ENCODE measurements at places on chromosomes 2 and 18. TPM values are rescaled to one million over a fixed set of nuclear protein-coding genes. Genes with fewer than 3 reads are reported as not detected.
A peak's percentile ranks its signal among the peaks of the same experiment; 100 is the strongest.

DNA sequence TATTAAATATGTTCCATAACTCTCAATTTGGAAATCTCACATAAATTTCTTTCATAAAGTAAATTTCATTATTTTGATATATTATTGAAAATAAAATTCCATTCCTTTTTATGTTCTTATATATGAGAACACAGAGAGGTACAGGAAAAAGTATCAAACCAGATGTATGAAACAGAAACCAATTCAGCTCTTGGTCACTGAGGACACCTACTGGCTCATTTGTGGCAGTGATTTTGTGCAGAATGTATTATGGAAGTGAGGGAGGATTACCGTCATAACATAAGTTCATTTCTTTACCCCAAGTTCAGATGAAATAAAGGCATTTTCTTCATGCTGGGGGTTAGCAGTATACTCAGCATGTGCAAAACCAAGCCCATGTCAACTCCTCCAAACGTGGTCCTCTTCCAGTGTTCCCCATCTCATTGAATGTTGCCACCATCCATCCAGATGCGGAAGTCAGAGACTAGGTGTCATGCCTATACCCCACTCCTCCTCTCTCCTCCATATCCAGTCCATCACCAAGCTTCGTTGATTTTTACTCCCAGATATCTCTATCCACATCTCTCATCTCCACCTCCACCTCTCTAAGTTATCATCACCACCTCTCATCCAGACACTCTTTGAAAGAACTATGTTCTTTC lies 41.7 kb upstream of the MALL start:
- no peaks in the 10 kb centered on the region for H3K4me1 ChIP-seq
- H3K36me3 ChIP-seq = no peaks in the 10 kb centered on the region
- H3K4me3 ChIP-seq = no peak overlapping the region
- H3K27ac ChIP-seq = no peak overlapping the region

DNA sequence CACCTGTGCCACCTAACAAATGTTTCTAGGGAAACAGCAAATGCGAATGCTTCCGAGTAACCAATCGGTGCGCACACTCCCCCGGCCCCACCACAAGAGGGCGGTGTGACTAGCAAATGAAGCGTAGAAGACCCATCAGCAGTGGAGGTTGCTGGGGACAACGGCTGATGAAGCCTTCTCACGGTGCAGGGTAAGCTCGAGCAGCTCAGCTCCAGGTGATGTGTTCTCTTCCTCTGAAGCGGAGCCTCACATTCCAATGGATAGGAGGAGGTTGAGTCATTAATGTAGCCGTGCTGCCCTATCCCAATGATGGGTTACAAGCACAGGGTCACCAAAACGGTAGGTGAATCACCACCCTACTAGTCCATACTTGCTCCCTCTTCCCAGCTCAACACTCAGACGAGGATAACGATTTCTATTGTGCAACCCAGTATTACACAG lies 127.6 kb upstream of the TWIST2 start:
- H3K27ac ChIP-seq = no peak overlapping the region
- peak; percentile 63 for DNase-seq
- H3K4me3 ChIP-seq = no peak overlapping the region
- no peaks in the 10 kb centered on the region for H3K27me3 ChIP-seq

Gene TYMS
- 292 TPM for total RNA-seq

GRCh38 chr2:209872675-209873074 lies 101.0 kb downstream of the UNC80 start:
- H3K36me3 ChIP-seq = no peaks in the 10 kb centered on the region
- no peak overlapping the region for H3K4me3 ChIP-seq
- H3K27me3 ChIP-seq = no peaks in the 10 kb centered on the region
- DNase-seq = no peak
- no peaks in the 10 kb centered on the region for H3K4me1 ChIP-seq
- no peak overlapping the region for H3K27ac ChIP-seq

GRCh38 chr18:10995550-10995949 lies 153.8 kb downstream of the PIEZO2 start:
- H3K4me1 ChIP-seq = no peaks in the 10 kb centered on the region
- DNase-seq = no peak
- H3K27ac ChIP-seq = no peak overlapping the region
- no peaks in the 10 kb centered on the region for H3K36me3 ChIP-seq
- no peak overlapping the region for H3K4me3 ChIP-seq

- H3K4me3 ChIP-seq = no peak overlapping the region
- H3K36me3 ChIP-seq = no peaks in the 10 kb centered on the region
- no peak overlapping the region for H3K27ac ChIP-seq
- H3K27me3 ChIP-seq = peaks cover 5% of the 10 kb centered on the region
- peaks cover 2% of the 10 kb centered on the region for H3K4me1 ChIP-seq
These were observed 54.5 kb downstream of the FMNL2 start for GRCh38 chr2:152389483-152389882.

Gene RESP18
- total RNA-seq = not detected

- no peaks in the 10 kb centered on the region for H3K4me1 ChIP-seq
- H3K27me3 ChIP-seq = no peaks in the 10 kb centered on the region
- no peak for DNase-seq
- H3K36me3 ChIP-seq = no peaks in the 10 kb centered on the region
These were observed 154.8 kb downstream of the TMX3 start for GRCh38 chr18:68560128-68560527.

Gene AKAIN1
- not detected for total RNA-seq

Gene RNU2-63P
- 33.0 TPM for total RNA-seq

Gene IL36RN
- not detected for total RNA-seq

GRCh38 chr18:66105016-66105415 lies 354.2 kb downstream of the CDH7 start:
- no peaks in the 10 kb centered on the region for H3K36me3 ChIP-seq
- no peaks in the 10 kb centered on the region for H3K4me1 ChIP-seq
- H3K27me3 ChIP-seq = no peaks in the 10 kb centered on the region
- H3K4me3 ChIP-seq = no peak overlapping the region
- no peak for DNase-seq

DNA sequence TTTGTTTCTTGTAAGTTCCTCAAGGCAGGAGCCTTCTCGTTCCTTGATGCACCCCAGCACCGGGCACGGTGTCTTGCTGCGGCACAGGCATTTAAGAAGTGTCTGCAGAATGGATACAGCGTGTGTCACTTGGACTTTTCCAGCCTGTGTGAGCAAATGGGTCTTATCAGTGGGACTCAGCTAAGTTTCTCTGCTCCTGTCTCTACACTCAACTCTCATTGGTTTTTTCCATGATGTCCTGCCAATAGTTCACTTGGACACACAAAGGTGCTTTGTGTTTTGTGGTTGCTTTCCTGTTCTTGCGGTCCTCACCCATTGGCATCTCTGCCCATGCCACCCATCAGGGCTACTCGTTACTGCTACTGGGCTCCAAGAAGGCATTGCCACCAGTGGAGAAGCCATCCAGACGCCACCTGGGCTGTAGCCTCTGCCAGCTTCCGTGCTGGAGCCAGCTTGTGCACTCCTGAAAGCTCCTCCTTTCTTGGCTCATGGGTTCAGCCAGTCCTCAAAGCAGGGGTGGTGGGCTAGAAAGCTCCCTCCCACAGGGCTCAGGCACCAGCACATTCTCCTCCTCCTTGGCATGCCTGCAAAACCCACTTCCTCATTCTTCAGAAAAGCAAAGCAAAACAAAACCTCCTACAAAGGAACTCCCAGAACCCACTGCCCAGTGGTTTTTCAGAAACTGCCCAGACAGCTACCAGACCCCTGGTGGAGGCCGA lies 41.4 kb downstream of the IL1R2 start:
- H3K27ac ChIP-seq = no peak overlapping the region
- H3K36me3 ChIP-seq = no peaks in the 10 kb centered on the region
- H3K4me1 ChIP-seq = peaks cover 8% of the 10 kb centered on the region
- H3K27me3 ChIP-seq = no peaks in the 10 kb centered on the region
- H3K4me3 ChIP-seq = no peak overlapping the region

- no peak for DNase-seq
- H3K27ac ChIP-seq = no peak overlapping the region
- H3K4me3 ChIP-seq = no peak overlapping the region
- peaks cover 7% of the 10 kb centered on the region for H3K4me1 ChIP-seq
- H3K27me3 ChIP-seq = no peaks in the 10 kb centered on the region
These were observed 35.0 kb downstream of the ADD2 start for GRCh38 chr2:70732766-70733645.

DNA sequence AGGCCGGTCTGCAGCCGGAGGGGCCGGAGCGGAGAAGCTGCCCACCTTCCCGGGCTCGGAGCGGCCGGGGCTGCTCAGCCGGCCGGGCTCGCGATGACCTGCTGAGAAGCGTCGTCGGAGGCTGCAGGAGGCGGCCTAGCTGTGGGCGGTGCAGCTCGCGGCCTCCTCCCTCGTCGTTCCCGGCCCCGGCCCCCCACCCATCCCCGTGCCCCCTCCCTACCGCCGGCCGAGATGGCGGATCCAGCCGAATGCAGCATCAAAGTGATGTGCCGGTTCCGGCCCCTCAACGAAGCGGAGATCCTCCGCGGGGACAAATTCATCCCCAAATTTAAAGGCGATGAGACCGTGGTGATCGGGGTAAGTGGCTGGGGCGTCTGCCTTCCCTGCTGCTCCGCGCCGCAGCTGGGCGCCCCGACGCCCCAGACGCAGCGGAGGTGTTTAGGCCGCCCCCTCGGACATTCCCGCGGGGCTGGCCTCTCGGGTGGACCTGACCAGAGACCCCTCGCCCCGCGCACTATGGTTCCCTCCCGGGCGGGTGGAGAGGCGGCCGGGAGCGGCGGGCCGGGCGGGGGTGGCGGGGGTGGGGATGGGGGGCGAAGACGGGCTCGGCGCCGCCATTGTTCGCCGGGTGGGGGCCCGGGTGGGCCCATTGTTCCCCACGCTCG lies 492 bp downstream of the KIF5C start:
- H3K4me3 ChIP-seq = no peak overlapping the region
- H3K27ac ChIP-seq = no peak overlapping the region
- H3K4me1 ChIP-seq = peaks cover 9% of the 10 kb centered on the region

Gene ITGB6
- 0.18 TPM for total RNA-seq

DNA sequence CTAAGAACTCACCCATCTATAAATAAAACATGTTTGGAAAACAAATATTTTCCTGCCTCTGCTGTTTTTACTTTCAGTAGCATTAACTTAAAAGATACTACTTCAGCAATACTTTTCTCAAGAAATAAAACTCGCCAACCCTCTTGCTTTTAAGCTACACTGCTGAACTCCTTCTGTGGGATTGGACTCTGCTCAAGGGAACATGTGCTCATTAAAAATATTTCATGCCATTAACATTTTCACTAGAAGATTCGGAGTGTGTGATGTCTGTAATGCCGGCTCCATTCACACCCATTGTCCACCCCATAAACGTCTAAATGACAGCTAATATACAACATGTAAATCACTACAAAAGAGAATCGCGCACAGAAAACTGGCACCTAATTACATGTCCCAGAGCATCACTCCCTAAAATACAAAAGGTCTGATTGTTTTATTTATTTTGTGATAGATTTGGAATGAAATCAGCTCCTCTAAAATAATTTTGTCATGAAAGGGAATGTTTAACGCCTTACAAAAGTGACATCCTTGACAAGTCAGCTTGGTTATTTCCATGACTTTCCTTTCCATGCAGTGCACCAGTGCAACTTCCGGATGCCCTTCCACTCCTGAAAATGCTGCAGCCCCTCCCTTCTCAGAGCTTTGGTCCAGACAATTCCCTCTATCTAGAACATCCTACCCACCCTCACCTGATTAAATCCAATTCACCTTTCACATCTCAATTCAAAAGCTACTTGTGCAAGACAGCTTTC lies 73.1 kb downstream of the ANKRD44 start:
- H3K27me3 ChIP-seq = no peaks in the 10 kb centered on the region
- H3K27ac ChIP-seq = no peak overlapping the region
- no peak for DNase-seq
- no peaks in the 10 kb centered on the region for H3K36me3 ChIP-seq
- no peaks in the 10 kb centered on the region for H3K4me1 ChIP-seq
- H3K4me3 ChIP-seq = no peak overlapping the region

Gene HS6ST1
- total RNA-seq = 7.3 TPM

- DNase-seq = no peak
- H3K27ac ChIP-seq = no peak overlapping the region
- no peaks in the 10 kb centered on the region for H3K4me1 ChIP-seq
- H3K27me3 ChIP-seq = no peaks in the 10 kb centered on the region
- no peaks in the 10 kb centered on the region for H3K36me3 ChIP-seq
These were observed 187.5 kb upstream of the ACVR2A start for GRCh38 chr2:147657086-147658000.

All from K562 (cell line).